ENCODE measurements at places on chromosomes 6 and 20.

DNA sequence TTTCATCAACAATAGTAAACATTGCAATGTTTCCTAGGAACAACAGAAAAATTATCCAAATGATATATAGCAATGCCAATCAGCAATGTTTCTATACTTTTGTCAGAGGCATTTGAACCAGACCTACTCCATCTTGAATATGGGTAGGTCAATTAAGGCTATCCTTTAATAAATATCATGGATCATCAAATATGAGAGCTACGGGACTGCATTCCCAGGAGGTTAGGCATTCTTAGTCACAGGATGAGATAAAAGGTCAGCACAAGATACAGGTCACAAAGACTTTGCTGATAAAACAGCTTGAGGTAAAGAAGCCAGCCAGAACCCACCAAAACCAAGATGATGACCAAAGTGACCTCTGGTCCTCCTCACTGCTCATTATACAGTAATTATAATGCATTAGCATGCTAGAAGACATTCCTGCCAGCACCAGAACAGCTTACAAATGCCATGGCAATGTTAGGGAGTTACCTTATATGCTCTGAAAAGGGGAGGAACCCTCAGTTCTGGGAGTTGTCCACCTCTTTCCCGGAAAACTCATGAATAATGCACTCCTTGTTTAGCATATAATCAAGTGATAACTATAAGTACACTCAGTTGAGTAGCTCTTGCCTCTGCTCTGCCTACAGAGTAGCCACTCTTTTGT lies 8.6 kb upstream of the SERPINB6 start:
- H3K4me3 ChIP-seq = no peak overlapping the region
- H3K4me1 ChIP-seq = peaks cover 75% of the 10 kb centered on the region
- no peaks in the 10 kb centered on the region for H3K36me3 ChIP-seq
- H3K27ac ChIP-seq = no peak overlapping the region

DNA sequence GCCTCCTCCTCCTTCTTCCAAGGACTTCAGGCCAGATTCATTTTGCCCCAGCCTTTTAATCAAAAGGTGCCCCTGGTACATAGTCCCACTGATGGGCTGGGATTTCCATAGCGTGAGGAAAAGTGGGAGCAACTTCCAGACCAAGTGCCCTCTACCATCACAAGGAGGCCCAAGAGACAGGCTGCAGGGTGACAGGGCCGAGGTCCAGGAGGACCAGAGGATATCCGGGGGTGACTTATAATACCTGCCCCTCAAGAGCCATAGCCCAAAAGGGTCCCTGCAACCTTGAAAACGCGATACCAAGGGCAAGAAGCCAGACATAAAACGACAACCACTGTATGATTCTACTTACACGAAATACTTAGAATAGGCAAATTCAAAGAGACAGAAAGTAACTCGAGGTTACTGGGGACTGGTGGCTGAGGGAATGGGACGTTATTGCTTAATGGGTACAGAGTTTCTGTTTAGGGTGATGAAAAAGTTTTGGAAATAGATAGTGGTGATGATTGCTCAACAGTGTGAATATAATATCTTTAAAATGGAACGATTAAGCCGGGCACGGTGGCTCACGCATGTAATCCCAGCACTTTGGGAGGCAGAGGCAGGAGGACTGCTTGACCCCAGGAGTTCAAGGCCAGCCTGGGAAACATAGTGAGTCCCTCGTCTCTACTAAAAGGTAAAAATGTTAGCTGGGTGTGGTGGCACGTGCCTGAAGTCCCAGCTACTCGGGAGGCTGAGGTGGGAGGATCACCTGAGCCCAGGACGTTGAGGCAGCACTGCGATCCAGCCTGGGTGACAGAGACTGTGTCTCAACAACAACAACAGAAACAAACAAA lies 71.9 kb downstream of the NOL4L start:
- no peak for DNase-seq
- no peaks in the 10 kb centered on the region for H3K36me3 ChIP-seq
- H3K27ac ChIP-seq = no peak overlapping the region
- peaks cover 50% of the 10 kb centered on the region for H3K4me1 ChIP-seq
- H3K4me3 ChIP-seq = no peak overlapping the region
- H3K27me3 ChIP-seq = no peaks in the 10 kb centered on the region

DNA sequence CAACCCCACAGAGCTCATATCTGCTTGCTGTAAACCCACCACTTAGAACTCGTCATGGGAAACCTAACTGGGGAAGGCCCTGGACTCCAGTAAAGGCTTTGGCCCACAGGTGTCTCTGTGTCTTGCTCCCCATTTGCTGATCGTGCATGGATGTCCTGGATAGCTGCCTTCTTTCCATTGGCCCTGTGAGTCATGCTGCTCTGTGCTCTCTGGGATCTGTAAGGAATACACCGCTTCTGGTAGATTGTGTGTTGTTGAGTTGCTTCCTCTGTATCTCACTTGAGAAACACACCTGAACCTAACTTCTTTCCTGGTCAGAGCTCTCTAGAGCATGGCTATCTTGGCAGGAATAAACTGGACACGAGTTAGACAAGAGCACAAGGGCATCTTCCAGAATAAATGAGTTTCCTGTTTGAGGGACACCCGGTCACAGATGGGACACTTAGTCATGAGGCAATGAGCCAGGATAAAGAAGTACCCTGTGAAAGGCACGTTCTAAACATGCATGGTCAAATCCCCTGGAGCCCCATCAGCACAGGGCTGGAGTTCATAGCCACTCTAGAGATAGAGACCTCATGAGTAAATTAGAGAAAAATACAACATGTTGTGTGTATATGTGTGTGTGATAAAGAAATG lies 99.6 kb upstream of the TMEM170B start:
- no peak overlapping the region for H3K4me3 ChIP-seq
- H3K36me3 ChIP-seq = no peaks in the 10 kb centered on the region
- no peaks in the 10 kb centered on the region for H3K27me3 ChIP-seq
- peaks cover 51% of the 10 kb centered on the region for H3K4me1 ChIP-seq
- DNase-seq = no peak

DNA sequence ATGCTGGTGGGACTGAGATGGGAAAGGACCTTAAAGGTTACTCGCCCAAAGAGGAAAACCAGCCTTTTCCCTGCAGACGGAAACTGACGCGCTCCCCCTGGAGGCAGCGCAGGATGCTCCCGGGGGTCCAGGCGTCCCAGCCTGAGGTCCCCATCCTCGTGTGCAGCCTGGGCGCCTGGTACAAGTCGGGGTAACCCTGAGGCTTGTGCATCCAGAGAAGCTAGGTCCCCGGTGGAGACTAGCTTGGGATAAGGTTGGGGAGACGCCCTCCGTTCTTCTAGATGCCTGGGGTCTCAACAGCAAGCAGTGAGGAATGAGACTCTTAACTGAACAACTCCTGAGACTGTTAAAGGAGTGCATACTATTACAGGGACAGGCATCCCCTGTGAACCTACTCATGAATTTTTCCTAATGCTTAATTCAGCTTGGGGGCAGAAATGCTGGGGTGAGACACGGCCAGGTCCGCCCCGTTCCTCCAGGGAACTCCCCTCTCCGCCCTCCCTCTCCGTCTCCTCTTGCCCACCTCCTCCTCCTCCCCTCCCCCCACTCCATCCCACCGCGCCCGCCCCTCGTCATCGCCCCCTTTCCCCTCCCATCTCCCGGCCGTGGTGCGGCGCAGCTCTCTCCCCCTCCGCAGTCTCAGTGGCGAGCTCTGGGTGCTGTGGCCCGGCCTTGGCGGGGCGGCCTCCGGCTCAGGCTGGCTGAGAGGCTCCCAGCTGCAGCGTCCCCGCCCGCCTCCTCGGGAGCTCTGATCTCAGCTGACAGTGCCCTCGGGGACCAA lies at the start of gene PRSS35:
TSS of gene PRSS35 (plus strand) at position 634 of the 781 bp plus-strand sequence. CDS start 10,908 bp downstream, outside the sequence.
- H3K27me3 ChIP-seq = no peaks in the 10 kb centered on the region
- no peak within 1 kb of the TSS for H3K27ac ChIP-seq

- DNase-seq = no peak
- H3K4me1 ChIP-seq = peaks cover 45% of the 10 kb centered on the region
- no peaks in the 10 kb centered on the region for H3K27me3 ChIP-seq
- no peak overlapping the region for H3K4me3 ChIP-seq
- peaks cover 7% of the 10 kb centered on the region for H3K36me3 ChIP-seq
- H3K27ac ChIP-seq = no peak overlapping the region
Observed at GRCh38 chr6:144360401-144360800, 75.3 kb downstream of the UTRN start.

DNA sequence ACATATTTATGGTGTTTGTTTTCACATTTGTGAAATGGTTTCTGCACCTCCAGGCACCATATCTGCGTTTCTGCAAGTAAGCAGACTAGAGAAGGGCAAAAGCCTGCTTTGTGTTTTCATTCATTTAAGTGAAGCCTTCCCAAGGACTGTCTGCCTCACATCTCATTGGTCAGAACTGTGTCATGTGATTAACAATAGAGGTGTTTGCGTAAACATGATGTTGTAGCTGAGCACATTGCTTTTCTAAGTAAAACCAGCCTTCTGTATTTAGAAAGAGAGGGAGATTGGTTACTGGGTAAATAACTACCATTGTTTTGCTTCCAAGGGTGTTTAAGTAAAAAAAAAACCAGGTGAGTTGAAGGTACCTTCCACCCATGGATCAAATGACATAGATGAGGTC lies 39.7 kb downstream of the SH3BGRL2 start:
- peaks cover 15% of the 10 kb centered on the region for H3K36me3 ChIP-seq
- H3K4me1 ChIP-seq = peaks cover 70% of the 10 kb centered on the region
- DNase-seq = no peak
- H3K27ac ChIP-seq = no peak overlapping the region
- H3K4me3 ChIP-seq = no peak overlapping the region

DNA sequence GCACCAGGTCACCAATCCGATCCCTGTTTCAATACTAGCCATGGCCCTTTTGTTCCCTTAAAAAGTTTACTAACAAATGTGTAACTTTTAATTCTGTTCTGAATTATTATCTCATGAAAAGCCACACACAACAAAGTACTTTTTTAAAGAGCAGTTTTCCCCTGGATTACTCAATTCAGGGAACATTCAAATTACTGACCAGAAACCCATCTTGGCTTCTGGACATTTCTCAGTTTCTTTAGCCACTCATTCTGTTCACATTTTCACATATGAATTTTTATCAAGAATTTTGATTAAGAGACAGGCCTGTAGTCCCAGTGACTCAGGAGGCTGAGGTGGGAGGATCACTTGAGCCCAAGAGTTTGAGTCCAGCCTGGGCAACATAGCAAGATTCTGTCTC lies 47.4 kb downstream of the INSM1 start:
- no peak overlapping the region for H3K4me3 ChIP-seq
- DNase-seq = no peak
- no peaks in the 10 kb centered on the region for H3K27me3 ChIP-seq

GRCh38 chr6:157954150-157955117 lies 27.2 kb upstream of the SYNJ2 start:
- H3K4me1 ChIP-seq = peaks cover 50% of the 10 kb centered on the region
- peak overlapping the region; percentile 49 for H3K4me3 ChIP-seq
- peak; percentile 95 for DNase-seq
- no peaks in the 10 kb centered on the region for H3K27me3 ChIP-seq
- peak overlapping the region; percentile 87 for H3K27ac ChIP-seq

- no peaks in the 10 kb centered on the region for H3K4me1 ChIP-seq
- no peak for DNase-seq
- H3K4me3 ChIP-seq = no peak overlapping the region
- no peaks in the 10 kb centered on the region for H3K36me3 ChIP-seq
Observed at GRCh38 chr6:122903266-122903915, 92.6 kb upstream of the CLVS2 start.

GRCh38 chr6:44572346-44572745 lies 184.8 kb downstream of the CDC5L start:
- H3K4me1 ChIP-seq = no peaks in the 10 kb centered on the region
- no peak for DNase-seq
- H3K27me3 ChIP-seq = no peaks in the 10 kb centered on the region

DNA sequence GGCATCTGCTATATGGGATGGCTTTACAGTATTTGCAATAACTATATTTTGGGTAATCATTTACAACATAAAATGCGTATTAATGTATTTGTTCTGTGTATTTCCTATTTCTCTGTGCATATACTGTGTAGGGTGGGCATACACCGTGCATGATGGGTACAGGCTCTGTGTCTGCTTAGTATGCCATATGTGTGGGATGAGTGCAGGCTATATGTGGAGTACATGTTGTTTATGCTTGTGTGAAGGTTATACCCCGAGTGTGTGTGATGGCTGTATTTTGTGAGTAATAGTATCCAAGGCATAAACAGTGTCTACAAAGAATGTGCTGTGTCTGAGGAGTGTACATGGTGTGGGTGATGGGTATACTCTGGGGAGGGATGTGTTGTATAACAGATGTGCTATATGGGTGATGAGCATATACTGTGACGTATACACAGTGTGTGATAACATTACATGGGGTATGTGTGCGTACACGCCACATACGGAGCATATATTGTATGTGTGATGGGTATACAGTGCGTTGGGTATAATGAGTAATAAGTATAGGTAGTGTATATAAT lies 52.7 kb downstream of the CPXM1 start:
- H3K4me3 ChIP-seq = no peak overlapping the region
- no peak for DNase-seq
- H3K36me3 ChIP-seq = no peaks in the 10 kb centered on the region
- no peak overlapping the region for H3K27ac ChIP-seq

GRCh38 chr6:155311086-155311485 lies 3.2 kb downstream of the TFB1M start:
- DNase-seq = no peak
- H3K27me3 ChIP-seq = no peaks in the 10 kb centered on the region
- no peak overlapping the region for H3K27ac ChIP-seq
- H3K4me3 ChIP-seq = no peak overlapping the region
- H3K4me1 ChIP-seq = peaks cover 79% of the 10 kb centered on the region

GRCh38 chr20:57865266-57865665 lies 155.5 kb upstream of the PMEPA1 start:
- H3K36me3 ChIP-seq = no peaks in the 10 kb centered on the region
- no peak for DNase-seq

DNA sequence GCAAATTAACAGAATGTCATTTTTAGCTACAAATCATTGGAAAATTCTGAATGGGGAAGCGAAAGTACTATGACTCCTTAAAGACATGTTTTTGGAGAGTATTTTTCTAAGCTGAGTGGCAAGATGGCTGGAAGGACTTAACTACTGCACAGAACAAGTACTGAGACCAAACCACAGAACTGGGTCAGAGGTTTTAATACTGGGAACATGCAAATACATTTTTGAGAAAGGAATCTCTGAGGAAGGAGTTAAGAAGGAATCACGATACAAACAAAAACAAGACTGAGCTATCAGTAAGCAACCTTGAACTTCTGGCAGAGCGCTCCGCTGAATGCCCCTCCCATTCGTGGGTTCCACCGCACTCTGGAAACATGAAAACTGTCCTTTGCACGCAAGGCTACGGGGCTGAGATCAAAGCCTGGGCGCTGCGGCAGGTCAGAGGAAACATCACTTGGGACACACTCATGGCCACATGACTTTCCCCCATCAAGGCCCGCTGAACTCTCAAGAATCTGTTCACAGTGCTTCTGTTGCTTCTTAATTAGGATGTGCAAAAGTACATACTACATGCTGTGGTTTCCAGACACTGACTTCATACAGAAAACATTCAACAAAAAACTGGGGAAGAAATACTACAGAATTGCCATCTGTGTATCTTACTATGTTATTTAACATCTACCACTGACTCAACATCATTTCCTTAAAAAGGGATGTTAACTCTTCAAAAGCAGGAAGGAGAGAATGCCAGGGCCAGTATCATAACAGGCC lies 27.8 kb downstream of the SLC23A2 start:
- H3K4me1 ChIP-seq = peaks cover 96% of the 10 kb centered on the region
- peaks cover 6% of the 10 kb centered on the region for H3K36me3 ChIP-seq
- DNase-seq = peak; percentile 99

Measured in HepG2 (cell line).